ENCODE measurements at places on chromosomes 4 and X.
A peak's percentile ranks its signal among the peaks of the same experiment; 100 is the strongest.

- DNase-seq = peak; percentile 43
Measured at GRCh38 chr4:77432717-77433417, 172.8 kb upstream of the CXCL13 start.

DNA sequence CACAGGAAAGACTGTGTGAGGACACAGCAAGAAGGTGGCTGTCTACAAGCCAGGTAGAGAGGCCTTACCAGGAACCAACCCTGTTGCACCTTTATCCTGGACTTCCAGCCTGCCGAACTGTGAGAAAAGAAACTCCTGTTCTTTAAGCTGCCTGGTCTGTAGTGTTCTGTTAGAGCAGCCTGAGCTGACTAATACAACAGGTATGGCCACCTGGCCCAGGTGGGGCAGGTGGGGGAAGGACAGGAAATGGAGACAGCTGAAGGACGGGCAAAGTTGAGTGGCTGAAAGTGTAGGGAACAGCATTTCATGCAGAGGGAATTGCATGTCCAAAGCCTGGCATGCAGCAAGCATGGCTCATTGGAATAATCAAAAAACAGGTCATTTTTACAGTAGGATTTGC is 35.1 kb downstream of the CYTL1 start:
- no peak for DNase-seq

- no peak for DNase-seq
Measured at GRCh38 chrX:10629905-10630304, 9.5 kb upstream of the MID1 start.

DNA sequence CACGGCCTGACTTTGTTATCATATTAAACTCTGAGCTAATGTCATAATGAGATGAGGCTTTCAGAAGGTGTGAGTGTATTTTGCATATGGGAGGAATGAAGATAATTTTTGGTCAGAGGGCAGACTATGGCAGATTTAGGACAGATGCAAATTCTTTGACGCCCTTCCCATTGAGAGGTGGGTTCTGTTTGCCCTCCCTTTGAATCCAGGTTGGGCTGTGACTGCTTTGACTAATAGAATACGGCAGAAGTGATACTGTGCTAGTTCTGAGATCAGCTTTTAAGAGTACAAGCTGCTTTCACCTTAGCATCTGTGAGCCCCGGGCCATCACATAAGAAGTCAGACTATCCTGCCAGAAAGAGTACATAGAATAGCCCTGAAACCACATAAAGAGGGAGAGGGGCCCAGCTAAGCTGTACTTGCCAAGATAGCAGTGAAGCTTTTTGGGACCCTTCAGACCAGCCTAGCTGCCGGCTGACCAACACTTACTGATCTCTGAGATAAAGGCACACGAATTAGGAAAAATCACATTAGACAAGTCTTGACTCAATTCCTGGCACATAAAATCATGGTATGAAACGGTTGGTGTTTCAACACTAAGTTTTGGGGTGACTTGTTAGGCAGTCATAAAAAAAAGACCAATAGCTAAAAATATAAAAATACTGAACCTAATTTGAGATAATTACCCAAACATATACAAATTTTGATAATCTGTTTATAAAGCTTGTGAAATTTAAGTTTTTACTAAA is 166.7 kb upstream of the SH3RF1 start:
- DNase-seq = no peak
